ENCODE measurements at places on chromosomes 11 and 22.
A peak's percentile ranks its signal among the peaks of the same experiment; 100 is the strongest.

- DNase-seq: peak; percentile 40
Observed at GRCh38 chr11:72585762-72586311, 88.4 kb downstream of the PDE2A start.

GRCh38 chr11:118438314-118438931 lies 2.1 kb downstream of the KMT2A start:
- DNase-seq: no peak

DNA sequence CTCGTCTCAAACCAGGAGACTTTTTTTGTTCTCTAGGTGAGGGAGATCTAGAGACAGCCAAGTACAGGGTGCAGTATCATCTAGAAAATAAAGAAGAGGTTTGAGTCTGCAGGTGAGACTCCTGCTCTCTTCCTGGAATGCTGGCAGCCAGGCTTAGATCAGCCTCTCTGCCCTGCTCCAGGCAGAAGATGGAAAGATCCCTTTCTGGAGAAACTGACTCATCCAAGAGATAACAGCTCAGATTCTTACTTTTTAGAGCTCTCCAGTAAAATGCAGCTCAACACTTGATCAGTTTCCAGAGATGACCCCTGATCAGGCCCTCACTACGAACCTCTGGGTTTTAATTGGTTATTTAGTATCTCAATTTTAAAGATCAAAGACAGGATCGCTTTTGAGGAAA lies 44.6 kb upstream of the EHF start:
- DNase-seq: no peak

- no peak for DNase-seq
Observed at GRCh38 chr11:58127350-58127749, 2.0 kb upstream of the OR9I1 start.

DNA sequence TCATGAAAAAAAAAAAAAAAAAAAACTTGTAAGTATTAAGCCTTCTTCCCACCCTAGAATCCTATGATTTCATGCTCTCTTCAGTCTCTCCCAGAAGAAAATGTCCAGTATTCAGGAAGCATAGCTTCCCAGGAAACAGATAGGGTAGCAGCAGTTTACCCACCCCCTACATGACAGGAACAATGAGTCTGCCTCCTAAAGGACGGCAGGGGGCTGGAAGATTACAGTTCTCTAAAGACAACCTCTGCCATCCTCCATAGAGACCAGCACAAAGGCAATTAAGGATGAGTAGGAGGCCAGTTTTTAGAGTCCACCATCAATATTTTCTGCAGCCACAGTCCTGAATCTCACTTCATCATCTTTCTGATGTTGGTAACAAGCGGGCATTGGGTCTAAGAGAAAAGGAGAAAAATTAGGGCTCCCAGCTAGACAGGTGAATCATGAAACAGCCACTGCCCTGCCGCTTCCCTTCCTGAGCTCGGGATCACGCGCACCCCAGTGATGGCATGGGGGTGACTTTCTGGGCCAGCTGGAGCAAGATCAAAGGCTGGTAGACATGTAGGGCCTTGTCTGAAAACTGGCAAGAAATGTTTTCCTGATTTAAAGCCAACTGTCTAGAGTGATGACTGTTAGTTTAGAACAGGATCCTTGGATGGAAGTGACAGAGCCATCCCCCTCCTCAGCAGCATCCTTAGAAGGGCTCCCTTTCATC lies 322.8 kb downstream of the LARGE1 start:
- no peak for DNase-seq

DNA sequence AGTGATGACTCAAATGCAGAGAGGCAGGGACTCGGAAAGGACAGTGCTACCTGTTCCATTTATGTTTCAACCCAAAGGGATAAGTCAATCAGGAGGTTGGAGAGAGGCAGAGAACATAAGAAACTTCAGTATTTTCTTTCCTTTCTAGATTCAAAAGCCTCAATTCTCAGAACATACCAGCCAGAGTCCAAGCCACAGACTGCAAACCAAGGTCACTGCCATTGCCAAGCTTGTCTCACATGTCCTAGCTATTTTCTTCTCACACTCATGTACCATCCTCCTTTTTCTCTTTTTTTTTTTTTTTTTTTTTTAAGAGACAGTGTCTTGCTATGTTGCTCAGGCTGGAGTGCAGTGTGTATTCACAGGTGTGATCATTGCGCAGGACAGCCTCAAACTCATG lies 111.7 kb upstream of the AKIP1 start:
- no peak for DNase-seq

DNA sequence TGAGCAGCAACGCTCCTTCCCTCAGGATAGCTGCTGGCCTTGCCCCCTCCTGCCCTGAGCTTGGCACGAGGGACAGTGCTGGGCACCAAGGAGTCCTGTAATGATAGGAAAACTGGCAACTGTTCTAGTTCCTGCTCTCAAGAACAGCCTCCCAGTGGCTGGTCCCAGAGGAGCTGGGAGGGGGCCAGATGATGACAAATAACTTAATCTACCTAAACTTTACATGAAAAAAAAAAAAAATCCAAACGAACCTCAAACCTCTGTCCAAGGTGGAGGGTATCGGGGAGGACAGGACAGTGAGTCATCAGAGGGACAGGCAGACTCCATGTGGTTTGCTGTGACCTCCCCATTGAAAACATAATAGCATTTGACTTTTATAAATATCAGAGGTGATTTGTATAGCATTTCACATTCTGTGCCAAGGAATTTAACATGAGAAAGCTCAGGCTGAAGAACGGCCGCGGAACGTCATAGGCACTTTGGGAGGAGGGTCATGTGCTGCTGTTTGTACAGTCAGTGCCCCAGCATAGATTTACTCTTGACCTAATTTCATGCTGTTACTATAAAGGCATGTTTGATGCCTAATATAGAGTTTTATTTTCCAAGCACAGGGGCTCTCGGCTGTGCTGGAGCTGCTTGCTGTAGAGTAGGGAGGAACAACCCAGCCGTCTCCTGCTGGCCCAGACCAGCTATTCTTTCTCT lies 98.2 kb upstream of the NNMT start:
- DNase-seq: no peak

DNA sequence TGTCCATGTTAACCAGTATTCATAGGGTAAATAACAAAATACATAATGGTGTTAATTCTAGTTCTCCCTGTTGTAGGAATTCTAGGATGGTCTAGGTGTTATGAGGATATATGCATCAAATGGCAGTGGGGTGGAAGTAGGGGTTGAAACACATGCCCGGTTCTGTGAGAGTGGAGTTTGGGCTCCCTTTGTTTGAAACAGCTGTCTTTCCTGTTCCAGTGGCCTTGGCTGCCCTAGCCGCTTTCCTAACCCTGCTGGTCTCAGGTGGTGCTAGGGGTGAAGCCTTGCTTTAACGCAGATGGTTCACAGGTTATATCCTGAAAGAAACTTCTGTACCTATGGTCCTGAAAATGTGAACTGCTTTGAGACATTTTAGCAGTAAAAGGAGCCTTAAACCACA lies 38.3 kb downstream of the SERPINH1 start:
- DNase-seq: no peak

DNA sequence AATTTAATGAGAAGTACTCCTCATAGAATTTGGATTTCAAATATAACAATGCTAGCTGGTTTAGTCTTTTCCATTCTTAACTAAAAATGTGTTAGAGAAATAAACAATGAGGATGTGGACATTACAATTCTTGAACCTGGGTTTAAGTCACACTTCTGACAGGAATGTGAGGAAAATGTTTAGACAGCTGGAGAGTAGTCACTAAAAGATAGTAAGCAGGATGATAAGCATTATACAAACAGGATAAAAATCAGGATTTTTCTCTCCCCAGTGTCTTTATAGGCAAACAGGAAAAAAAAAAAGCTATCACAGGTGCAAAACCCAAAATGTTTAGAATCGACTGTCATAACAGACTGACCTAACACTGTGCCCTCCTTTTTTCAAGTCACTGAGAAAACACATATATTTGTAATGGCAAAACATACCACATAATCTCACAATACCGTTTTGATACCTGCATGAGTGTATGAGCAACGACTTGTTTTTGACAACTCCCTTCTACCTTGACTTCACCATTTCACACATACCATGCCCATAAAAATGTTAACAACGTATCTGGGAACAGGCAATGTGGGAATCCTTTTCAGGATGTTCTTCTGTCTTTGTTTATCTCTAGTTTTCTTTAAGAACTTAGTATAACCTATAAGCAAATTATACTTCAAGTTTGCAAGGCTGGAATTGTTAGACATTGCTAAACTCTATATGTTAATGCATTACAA lies 242.0 kb downstream of the SBF2 start:
- DNase-seq: no peak

- DNase-seq: no peak
Observed at GRCh38 chr11:58980159-58980843, 41.0 kb downstream of the GLYATL1 start.

DNA sequence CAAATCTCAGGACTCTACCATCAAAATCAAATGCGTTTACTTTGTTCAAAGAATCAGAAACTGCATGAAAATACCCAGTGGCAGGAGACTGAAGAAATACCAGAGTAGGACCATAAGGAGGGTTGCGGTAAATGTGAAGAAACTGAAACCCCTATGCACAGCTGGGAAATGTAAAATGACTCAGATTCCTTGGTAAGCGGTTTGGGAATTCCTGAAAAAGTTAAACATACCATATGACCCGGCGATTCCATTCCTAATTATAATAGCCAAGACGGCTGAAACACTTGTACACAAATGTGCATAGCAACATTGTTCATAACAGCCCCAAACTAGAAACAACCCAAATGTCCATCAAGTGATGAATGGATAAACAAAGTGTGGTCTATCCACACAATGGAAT lies 114.1 kb upstream of the GRAMD1B start:
- DNase-seq: no peak

DNA sequence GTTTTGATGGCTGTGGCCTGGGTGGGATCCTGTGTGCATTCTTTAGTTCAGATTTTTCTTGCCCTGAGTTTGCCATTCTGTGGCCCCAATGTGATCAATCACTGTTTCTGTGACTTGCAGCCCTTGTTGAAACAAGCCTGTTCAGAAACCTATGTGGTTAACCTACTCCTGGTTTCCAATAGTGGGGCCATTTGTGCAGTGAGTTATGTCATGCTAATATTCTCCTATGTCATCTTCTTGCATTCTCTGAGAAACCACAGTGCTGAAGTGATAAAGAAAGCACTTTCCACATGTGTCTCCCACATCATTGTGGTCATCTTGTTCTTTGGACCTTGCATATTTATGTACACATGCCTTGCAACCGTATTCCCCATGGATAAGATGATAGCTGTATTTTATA lies 620 bp downstream of the OR4C16 start:
- no peak for DNase-seq

GRCh38 chr11:23078289-23078971 lies 218.2 kb upstream of the CCDC179 start:
- no peak for DNase-seq

- DNase-seq: peak; percentile 27
Observed at GRCh38 chr22:37818409-37819104, 4.6 kb upstream of the GALR3 start.

DNA sequence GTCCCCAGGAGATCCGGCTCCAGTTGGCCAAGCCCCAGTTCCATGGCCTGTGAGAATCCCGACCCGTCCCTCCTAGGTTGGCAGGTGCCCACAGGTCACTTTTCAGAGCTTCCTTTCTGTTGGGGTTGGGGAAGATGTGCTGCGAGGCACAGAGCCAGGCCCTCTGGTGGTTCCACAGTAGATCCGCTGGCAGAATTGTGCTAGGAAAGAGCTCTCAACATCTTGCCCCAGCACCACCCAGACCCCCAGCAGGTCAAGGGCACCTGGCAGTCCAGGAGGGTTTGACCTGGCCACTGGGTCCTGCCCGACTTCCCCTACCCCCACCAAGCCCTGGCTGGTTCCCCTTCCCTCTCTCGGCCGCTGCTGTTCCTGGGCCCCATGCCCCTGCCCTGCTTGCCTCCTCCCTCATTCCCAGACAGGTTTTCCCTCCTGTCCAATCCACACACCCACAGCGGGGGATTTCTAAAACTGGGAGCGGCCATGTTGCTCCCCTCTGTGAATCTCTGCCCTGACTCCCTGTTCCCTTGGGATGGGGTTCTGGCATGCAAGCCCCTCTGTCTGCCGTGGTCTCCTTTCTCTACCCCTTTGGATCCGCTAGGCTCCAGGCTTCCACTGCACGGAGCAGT lies 26.2 kb upstream of the GCAT start:
- DNase-seq: no peak

DNA sequence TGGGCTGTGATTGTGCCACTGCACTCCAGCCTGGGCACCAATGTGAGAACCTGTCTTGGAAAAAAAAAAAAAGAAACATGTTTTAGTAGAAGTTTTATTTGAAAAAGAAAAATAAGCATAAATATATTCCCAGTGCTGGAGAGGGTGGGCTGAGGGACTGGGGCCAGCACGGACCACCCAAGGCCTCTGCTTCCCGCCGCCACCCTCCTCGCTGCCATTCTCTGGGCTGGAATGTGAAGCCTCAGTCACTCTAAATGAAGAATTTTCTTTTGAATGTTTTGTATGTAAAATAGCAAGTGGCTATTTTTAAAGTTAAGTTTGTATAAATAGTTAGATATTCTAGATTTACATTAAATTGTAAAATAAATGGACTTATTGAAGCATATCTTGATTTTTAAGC lies 5.1 kb upstream of the TRMU start:
- DNase-seq: no peak

- DNase-seq: no peak
Observed at GRCh38 chr11:129704831-129705230, 110.8 kb upstream of the TMEM45B start.

DNA sequence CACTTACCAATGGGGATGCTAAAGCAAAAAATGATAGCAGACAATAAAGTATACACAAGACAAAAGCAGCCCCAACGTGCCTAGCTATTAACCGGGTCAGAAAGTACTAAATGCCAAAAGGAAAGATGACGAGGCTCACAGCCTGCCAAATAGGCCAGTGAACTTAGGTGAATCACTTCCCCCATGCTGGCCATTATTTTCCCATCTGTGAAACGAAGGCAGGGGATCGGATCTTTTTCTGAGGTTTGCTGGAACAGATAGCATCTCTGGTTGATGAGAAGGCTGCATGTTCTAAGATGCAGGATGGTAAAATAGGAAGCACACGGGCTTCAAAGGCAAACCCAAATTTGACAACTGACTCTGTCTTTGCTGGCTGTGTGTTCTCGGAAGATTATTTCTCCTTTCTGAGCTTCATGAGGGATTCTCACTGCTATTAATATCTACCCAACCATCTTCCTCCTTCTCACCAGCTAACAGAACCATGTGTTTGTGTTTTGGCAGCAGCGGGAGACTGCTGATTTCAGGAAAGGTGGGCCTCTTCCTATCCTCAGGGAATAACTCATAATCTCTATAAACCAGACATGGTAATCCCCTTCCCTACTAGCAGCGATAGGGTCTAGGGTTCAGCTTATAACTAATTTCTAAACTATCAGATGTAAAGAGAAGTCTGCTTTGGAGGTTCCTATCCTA lies 390.7 kb downstream of the LARGE1 start:
- no peak for DNase-seq

DNA sequence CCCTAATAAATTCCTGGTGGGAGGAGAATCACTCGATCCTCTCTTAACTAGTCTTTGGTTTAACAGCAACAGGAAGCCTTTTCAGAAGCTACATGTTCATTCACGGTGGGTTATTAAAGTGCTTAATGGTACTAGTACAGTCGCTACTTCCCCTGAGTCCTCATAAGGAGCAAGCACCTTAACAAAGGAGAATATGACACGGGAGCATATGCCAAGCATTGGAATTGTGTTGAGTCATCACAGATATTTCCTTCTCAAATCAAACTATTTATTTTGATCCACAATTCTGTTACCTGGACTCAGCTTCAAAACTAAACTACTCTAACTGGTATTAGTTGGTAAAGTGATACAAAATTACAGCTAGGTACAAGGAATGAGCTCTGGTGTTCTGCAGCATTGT lies 177.5 kb upstream of the CTSC start:
- DNase-seq: no peak
